ENCODE measurements at places on chromosomes 13 and 19.

GRCh38 chr19:13128583-13128982 lies 10.5 kb downstream of the NACC1 start:
- no peak for DNase-seq

GRCh38 chr19:21940684-21941083 lies 70.1 kb downstream of the ZNF208 start:
- no peak for DNase-seq

DNA sequence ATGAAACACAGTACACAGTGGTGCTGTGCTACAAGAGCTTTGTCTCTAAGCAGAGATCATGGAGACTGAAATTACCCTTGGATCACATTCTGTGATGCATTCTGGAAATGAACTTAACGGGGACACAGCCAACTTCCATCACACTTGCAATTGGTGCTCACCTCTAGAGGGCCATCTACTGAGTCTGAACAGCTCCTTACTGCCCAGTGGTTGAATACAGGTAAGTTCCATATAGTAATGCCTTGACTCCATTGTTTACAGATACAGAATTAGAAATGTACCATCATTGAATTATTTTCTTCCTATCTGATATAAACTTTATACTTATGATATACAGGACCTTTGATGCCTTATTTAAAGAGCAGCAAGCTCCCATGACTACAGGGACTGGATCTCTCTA lies 686.4 kb downstream of the PCDH9 start:
- DNase-seq, result no peak

DNA sequence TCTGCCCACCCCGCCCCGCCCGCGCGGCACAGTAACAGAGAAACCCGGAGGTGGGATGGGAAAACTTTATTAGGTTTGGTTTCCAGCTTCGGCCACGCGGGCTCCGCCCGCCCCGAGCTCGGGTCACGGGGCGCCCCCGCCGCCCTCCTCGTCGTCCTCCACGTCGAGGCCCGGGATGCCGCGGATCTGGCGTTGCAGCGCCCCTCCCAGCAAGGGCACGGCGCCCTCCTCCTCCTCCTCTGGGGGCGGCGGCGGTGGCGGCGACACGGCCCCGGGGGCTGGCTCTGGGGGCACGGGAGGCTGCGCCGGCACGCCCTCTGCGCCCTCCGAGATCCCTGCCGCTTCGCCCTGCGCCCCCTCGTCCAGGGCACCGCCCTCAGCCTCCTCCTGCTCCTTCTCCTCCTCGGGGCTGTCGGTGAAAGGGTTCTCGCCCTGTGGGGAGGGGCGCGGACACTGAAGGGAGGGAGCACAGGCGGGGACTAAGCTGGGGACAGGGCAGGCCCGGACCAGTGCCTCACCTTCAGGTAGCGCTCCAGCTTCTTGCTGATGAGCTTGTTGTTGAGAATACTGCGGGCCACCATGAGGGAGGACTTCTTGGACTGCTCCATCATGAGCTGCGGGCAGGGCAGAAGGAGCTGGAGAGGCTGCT lies 536 bp upstream of the AKAP8 start:
- peak; percentile 51 for DNase-seq

DNA sequence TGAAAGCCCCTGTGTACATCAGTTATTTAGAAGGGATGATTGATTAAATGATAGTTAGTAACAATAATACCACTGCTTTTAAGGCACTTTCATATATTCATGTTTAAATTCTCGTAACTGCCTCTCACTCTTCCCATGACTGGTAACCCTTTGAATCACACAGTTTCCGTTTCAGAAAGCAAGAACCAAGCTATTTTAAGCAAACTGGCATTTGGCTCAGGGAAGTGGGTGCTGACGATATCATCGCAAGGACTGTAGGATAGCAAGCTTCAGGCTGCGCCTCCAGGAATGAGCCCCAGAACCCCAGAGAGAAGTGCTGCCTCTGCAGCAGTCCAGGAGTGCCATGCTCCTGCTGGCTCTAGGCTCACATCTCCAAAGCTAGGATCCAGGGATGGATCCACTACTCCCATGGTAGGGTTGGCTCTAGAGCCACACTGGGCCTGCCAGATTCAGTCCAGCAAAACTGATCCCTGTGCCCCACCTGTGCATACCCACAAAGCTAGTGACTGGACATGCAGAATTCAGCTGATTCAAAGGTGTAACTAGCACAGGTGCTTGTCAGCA lies 313.5 kb downstream of the SLC7A1 start:
- no peak for DNase-seq

DNA sequence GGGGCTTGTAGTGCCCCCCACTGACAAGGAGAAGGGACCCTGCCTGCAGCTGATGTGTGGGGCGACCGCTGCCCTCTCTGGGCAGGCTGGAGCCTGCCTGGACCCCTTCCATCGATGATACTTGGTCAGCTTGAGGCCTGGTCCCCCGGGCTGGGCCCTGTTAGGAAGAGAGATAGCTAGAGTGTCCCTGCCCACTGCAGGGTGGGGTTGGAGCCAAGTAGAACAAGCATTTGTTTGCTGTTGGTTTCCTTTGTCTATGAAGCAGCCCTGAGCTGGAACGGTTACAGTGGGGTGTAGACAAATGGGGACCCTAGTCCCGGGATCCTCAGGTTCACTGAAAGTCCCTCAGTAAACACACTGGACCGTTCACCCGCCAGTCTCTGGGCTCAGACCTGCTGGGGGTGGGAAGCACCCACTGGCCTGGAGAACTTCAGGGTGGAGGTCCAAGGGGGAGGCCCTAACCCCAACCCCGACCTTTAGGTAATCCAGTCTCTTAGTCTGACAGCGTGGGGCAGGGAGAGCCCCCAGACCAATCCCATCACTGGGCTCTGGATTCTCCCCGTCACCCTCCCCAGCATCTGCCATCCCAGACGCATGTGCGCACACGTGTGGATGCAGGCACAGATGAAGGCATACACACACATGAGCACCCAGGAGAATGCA lies 204.8 kb upstream of the ZNF536 start:
- no peak for DNase-seq

GRCh38 chr13:80458543-80458942 lies 117.6 kb upstream of the SPRY2 start:
- DNase-seq, result peak; percentile 26

DNA sequence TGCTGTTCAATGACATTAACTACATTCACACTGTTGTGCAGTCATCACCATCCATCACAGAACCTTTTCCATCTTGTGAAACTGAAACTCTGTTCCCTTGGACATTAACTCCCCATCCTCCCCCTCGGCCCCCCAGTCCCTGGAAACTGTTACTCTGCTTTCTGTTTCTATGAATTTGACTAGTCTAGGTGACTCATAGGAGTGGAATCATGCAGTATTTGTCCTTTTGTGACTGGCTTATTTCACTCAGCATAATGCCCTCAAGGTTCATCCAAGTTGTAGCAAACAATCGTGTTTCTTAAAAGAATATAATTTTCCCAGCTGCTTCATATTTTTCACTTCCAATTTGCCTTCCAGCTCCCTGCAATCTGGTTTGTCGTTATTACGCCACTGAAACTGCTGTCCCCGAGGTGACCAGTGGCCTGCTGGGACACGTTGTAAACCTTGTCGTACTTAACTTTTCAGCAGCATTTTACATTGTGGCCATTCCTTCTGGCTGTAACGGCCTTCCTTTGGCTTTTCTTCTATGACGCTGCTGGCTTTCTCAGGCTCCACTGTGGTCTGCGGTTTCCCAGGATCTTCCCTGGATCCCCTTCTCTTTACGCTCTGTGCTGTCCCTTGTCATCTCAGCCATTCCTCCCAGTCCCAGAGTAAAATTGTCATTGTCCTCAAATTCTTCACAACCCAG lies 74.0 kb downstream of the DHRS12 start:
- peak; percentile 97 for DNase-seq

Data from mesenchymal stem cell (in vitro differentiated cells and primary cell).